ENCODE measurements at places on chromosomes 7 and 10. TPM values are rescaled to one million over a fixed set of nuclear protein-coding genes. Genes with fewer than 3 reads are reported as not detected.
A peak's percentile ranks its signal among the peaks of the same experiment; 100 is the strongest.

DNA sequence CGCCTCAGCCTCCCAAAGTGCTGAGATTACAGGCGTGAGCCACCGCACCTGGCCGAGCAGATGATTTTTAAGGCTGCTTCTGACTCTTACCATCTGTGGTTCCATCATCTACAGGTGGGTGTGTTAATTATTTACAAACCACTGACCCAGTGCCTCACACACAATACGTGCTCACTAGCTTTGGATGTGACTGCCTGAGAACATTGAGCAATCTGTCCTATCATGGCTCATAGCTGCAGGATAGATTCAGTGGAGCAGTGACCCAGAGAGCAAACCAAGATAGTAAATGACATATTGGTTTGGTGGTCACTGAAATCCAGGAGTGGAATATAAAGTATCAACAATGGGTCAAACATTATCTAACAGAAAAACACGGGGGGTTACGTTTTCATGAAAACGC is 24.1 kb downstream of the GPAM start:
- no peak for DNase-seq

DNA sequence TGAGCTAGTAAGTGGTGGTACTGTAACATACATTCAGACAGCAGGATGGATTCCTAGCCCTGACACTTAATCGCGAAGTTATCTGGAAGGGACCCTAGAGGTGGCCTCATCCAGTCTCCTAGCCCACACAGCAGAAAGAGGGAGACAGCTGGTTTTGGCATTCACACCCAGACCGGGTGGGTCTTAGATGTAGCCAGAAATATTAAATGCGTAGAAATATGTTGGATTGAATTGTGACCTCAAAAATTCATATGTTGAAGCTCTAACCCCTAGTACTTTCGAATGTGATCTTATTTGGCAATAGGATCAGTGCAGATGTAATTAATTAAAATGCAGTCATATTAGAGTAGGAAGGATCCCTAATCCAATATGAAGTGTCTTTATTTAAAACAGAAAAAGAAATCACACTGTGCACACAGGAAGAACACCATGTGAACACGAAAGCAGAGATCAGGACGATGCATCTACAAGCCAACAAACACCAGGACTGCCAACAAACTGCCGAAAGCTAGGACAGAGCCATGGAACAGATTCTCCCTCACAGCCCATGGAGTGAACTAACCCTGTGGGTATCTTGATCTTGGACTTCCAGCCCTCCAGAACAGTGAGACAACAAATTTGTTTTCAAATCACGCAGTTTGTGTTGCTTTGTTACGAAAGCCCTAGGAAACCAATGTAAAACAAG is 2.9 kb upstream of the XPNPEP1 start:
- DNase-seq: no peak

- DNase-seq: no peak
Measured at GRCh38 chr10:71597821-71598498, 121.6 kb downstream of the C10orf105 start.

GRCh38 chr10:63718421-63718820 is 197.2 kb downstream of the REEP3 start:
- no peak for DNase-seq

DNA sequence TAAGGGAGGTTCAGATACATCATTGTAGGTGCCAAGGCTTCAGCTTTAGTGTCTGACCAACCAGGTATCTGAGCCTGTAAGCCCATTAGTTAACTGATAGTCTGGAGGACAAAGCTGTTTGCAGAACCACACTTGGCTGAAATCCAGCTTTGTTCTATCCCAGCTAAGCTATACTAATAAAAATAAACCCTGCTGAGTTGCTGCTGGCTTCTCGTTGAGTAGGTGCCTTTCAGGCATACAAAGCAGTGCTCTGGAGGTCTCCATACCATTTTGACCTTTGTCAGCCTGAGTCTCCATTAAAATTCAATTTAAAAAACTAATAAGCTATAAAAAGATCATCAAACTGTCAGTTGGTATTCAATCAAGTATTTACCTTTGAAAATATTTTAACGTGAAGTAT is 22.0 kb downstream of the CDCA7L start:
- peak; percentile 87 for DNase-seq

DNA sequence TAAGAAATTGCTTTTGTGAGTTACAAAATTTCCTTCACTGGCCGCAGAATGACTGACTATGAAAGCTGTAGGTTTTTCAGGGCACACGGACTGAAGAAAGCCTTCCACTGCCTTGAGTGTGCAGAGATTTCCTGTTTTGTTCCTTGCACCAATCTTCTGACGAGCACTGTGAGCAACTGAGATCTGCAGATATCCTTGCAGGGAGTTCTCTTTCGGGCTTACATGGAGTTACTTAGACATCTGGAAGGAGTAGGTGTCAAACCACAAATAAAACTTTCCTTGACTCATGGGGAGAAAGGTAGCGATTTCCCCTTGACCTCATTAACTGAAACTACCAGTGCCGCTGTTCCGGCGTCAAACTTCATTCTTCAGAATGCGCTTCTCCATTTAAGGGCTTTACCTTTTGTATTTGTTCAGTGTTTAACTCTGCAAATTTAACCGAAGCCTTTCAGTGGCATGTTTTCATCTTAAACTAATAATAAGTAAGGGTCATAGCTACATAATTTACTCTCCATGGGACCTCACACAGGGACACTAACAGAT is 1175.3 kb downstream of the GATA3 start:
- DNase-seq: no peak

DNA sequence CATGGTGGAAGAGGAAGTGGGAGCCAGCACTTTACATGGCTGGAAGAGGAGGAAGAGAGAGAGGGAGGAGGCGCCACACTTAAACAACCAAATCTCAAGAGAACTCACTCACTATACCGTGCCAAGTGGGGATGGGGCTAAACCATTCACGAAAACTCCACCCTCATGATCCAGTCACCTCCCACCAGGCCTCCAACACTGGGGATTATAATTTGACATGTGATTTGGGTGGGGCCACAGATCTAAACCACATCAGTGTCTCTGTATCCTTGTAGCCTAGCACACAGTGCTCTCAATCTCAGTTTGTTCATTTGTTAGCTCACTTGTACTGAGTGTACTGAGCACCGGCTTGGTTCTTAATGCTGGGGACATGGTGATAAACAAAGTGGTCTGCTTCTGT is 228.3 kb downstream of the BUB3 start:
- no peak for DNase-seq

- DNase-seq: no peak
Measured at GRCh38 chr10:101631821-101632475, 43.8 kb downstream of the DPCD start.

The CYP26C1 gene
- total RNA-seq: 2.0 TPM

The VENTX gene
- total RNA-seq: not detected

The SLC16A9 gene
- not detected for total RNA-seq

All from endothelial cell of umbilical vein (primary cell).